ENCODE measurements at places on chromosomes 12 and 14.

DNA sequence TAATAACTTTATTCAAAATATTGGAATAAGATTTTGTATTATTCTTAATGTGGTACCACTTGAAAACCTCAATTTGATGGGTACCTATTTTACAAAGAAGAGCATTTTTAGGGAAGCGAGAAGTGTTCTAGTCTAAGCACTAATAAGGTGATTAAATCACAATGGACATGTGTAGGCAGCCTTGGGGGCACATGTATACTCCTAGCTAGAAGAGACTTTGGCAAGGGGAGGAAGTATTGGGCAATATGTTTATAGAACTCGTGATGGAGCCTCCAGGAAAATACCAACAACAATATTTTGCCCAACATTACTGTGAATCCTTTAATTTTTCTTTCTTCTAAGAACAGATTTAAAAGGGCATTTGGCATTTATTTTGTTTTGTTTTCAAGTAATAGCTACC, 280.3 kb downstream of the ADAMTS20 start:
- DNase-seq: no peak

- peak; percentile 72 for DNase-seq
These were observed 42.5 kb upstream of the PPM1H start for GRCh38 chr12:62977418-62977817.

DNA sequence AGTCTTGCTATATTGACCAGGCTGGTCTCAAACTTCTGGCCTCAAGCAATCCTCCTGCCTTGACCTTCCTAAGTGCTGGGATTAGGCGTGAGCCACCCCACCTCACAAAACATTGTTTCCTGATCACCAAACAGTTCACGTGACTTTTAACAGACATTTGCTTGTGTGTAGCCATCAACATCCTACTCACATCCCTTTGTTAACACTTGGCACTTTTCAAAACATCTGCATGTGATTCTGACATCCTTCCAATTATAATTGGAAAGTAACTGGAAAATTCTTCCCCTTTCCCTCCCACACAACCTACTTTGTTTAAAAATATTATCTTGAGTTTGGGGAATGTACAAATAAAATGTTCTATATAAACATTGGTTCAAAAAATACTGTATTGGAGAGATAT, 317.9 kb downstream of the PCNX1 start:
- no peak for DNase-seq

DNA sequence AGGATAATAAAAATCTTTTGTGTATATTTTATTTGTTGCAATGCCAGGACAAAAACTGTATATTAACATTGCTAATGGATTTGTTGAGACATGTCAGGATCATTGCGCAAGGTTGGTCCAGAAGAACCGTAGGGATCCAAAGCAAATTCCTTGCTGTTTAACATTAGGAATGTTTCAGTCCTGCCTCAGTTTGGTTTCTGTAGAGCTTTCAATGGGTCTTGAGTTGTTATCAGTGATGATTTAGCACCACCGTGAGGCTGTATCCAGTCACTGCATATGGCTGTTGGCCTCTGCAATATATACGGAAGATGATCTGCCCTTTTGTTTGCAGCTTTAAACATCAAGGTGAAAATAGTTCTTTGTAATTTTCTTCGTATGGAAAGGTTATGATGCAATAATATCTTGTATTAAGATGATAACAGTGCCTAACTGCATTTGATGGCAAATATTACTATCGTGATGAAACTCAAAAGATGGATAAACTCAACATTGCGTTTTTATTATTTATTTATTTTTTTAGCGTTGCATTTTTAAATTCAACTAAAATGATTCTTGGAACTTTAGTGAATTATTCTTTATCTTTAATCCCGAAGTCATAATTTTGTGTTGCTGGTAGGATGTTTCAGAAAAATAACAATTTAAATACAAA, 231.2 kb downstream of the AKAP6 start:
- DNase-seq: peak; percentile 84

DNA sequence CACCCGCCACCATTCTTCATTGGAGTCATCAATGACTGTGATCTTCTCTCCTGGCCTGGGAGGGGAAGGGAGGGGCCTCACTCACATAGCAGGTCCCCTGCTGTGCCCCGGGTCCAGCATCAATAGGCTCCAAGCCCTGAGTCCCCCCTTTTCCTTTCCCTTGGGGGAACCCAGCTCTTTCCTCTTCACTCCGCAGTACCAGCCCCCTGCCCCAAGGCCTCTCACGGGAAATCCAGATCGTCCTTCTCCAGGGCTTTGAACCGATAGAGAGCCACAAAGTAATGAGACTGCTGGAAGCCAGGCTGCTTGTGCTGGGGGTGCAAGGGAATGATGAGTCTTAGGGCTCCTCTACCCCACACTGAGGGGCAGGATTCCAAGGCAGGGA, 6.7 kb downstream of the STAC3 start:
- no peak for DNase-seq

DNA sequence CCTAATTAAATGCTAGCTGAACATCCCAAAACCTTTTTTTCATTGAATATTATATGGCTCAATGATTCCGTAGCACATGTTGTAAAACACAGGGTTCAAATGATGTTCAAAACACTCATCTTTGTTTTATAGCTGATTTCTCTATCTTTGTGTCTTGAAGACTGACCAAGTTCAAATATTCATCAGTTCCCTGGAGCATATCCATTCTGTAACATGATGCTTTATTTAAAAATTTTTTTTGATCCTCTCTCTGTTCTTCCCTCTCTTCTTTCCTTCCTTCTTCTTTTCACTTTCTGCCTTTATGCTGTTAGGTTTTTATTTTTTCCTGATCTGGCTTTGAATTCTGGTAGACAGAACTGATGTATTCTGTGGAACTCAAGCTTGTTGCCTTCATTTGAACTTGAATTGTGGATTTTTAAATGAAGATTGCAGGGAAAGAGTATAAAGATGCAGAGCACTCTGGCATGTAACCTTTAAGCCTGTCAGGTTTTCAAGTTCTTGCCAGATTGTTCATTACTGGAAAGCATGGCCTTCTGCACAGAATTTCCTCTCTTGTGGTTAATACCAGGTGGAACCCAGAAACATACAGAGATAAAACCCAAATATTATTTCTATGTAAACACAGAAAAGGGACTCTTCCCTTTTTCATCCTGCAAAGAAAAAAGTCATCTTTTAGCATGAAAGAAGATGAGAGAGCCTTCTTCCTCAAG, 39.5 kb downstream of the PROX2 start:
- DNase-seq: peak; percentile 40

Data from fibroblast of upper back skin (primary cell).